ENCODE measurements at places on chromosomes 1 and 21.

DNA sequence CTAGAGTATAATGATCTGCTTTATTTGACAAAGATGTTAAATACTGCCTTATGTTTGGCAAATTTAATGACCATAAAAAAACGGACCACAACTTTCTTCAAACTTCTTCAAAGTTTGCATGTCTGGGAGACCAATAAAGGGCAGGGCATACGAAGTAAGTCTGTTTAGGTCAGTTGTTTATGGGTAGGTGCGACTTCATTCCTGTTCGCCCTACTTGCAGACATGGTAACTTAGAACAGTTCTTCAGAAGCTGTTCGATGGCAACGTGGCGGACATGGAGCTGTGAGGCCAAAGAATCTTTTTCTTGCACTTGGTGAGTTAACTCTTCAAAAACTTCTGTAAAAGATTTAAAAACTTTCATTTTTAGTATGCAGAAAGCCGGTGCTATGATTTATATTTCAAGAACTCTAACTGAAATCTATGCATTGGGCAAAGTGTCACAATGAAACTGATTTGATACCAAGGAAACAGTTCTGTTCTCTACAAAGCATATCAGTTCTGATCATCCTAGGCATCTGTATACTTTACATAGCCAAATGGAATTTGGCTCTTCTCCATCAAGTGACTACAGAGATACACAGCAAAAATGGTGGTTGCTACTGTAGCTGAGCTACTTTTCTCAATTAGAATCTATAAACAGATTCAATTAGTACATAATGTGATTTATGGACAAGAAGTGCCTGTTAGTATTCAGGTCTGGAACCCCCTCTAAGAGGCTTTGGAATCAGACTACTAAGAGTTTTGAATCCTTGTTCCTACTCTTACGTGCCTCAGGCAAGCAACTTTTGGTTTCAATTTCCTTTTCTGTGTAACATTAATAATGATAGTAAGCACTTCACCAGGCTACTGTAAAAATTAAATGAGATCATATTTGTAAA, 25.7 kb downstream of the C21orf91 start:
- no peak for DNase-seq

- DNase-seq = peak; percentile 91
These were observed at the start of gene CPLANE2 for GRCh38 chr1:16236511-16237342. Gene CPLANE2, minus strand, starts transcription at chr1:16237183. Its CDS starts 441 bp downstream, at chr1:16236742.

GRCh38 chr21:41012425-41012824, 155.5 kb upstream of the BACE2 start:
- DNase-seq = no peak

- DNase-seq = no peak
These were observed 2.3 kb downstream of the FGR start for GRCh38 chr1:27632387-27633297.

DNA sequence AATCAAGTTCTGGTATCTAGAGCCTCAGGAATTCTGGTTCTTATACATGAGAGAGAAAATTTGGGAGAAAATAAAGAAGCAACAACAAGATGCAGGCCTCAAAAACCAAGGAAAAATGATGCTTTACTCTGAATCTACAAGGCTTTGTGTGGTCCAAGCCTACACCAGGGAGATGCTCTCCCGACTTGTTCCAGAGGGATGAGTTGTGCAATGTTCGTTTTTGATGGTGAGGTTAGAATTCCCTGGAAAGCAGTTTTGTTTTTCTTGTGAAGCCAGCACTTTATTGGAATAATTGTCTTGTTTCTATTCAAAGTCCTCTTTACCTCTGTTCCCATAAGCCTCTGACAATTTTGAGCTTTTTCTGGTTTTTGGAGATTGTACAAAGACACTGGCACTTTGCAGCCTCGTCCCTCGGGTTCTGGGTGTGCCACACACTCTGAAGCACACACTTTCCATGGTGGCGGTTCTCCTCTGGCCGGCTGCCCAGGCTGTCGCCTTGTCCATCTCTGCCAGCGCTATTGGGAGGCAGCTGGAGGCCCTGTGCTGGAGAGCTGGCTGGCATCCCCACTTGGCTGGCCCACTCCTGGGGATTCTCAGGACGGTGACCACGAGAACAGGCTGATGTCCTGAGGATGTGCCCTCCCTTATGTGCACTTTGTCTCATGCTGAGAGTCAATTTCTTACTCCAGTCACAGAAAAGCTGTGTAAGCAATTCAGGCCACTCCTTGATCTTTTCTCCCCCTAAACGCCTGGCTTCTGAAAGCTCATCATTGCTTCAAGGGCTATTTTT, 70.2 kb downstream of the EDEM3 start:
- no peak for DNase-seq

DNA sequence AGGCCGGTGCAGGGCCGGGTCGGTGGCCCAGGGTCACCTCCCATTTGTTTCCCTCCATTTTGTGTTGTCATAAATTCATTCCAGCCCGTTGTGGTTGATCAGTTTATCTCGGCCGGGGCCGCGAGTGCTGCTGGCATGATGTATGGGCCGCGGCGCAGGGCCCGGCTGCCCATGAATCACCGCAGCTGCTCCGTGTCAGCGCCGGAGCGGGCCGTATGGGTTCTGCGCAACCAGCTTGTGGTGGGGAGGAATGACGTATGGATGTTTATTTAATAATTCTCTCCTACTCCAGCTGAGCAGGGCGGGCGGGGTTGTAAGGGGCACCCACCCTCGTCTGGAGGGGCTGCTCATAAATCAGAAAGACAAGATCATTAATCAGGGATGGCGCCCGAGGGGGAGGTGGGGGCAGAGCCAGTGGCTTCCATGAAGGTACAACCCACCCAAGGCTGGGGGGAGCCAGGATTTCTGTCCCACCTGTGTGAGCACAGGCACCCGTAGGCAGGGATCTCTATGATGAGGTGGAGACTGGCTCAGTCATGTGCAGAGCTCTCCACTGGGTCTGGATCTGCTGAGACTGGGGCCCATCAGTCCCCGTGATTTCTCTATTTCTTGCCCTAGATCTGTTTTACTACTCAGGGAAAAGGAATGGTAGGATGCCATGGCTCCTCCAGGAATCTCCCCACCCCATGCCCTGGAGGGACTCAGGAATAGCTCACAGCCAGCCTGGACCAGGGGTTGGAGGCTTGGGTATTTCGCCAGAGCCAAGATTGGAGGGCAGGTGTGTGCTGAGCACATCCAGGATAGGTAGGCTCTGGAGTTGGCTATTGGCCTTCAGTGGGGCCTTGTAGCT, 27.8 kb downstream of the TMEM53 start:
- DNase-seq = no peak

- DNase-seq = no peak
These were observed 366.3 kb downstream of the HHAT start for GRCh38 chr1:210695026-210695425.

GRCh38 chr1:246689409-246690008, 34.7 kb upstream of the SCCPDH start:
- peak; percentile 42 for DNase-seq

GRCh38 chr1:30912224-30912623, 3.7 kb upstream of the SDC3 start:
- no peak for DNase-seq

DNA sequence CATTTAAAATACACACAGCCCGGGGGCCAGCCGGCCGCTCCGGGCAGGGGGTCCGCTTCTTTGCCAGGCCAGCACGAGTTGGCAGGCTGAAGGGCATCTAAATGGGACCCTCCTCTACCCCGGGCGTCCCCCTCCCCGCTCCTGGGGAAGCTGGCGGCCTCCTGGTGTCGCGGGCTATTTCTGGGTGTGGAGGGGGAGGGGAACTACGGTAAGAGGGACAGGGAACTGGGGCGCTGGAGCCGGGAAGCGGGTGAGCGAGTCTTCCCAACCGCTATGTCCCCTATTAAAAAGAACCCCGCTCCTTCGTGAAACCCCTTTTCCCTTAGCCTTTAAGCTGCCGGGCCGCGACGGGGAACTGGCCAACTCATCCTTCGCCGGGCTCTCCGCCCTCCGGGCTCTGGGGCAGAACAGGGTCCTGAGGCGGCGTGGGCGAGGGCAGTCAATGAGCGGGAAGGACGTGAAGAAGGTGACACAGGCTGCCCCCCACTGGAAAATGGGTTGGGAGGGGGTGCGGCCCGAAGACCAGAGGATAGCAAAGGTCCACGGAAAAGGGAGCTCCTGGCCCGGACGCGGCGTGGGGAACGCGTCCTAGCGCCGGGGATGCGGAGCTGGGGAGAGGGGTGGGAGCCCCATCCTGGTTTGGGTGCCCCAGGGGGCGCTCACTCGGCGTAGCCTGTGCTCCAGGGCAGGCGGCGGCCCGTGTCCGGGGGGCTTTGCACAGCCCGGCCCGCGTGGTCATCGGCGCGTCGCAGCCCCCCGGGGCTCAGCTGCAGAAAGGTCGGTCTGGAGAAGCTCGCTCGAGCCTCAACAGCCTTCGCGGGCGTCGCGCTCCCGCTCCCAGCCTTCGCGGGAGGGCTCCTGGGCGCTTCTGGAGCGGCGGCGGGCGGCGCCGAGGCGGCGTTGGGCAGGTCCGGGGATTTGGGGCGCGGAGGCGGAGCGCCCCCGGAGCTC, 544 bp downstream of the PPM1J start:
- DNase-seq = no peak

GRCh38 chr1:1771096-1771495, 7.2 kb downstream of the NADK start:
- no peak for DNase-seq

DNA sequence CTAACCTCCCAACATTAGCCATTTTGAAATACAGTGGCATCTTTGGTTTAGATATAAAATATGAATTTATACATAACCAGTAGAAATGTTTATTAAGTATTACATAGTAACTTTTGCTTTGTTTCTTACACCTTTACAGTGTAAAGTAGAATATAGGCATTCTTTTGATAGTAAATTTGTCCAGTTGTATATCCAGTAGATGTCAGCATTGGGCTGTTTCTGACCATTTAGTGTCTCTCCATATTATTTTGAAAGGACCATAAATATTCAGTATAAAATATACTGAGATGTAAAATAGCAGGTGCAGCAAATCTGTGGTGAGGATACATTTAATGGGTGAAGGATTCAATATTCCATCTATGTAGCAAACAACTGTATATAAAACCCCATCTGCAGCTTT, 115.8 kb upstream of the ZRANB2 start:
- DNase-seq = no peak

GRCh38 chr1:172751683-172752082, 92.8 kb downstream of the FASLG start:
- DNase-seq = no peak

- peak; percentile 58 for DNase-seq
These were observed 2.6 kb downstream of the E2F2 start for GRCh38 chr1:23528250-23528978.

DNA sequence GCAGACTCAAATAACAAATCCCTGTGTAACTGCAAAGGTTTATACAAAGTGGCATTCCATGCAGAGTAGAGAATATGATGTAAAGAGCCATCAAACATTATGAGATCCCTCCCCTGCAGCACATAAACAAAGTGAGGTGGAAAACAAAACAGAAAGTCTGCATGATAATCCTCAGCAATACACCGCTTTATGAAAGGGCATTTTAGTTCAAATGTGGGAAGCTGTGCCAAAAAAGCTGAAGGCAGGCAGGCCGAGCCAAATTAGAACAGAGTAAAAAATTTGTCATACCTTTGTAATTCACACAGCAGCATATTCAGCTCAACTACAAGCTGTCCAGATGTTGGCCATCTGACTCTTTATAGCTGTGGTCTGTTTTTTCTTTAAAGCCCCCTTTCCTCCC, 113.5 kb downstream of the LHX9 start:
- DNase-seq = no peak

DNA sequence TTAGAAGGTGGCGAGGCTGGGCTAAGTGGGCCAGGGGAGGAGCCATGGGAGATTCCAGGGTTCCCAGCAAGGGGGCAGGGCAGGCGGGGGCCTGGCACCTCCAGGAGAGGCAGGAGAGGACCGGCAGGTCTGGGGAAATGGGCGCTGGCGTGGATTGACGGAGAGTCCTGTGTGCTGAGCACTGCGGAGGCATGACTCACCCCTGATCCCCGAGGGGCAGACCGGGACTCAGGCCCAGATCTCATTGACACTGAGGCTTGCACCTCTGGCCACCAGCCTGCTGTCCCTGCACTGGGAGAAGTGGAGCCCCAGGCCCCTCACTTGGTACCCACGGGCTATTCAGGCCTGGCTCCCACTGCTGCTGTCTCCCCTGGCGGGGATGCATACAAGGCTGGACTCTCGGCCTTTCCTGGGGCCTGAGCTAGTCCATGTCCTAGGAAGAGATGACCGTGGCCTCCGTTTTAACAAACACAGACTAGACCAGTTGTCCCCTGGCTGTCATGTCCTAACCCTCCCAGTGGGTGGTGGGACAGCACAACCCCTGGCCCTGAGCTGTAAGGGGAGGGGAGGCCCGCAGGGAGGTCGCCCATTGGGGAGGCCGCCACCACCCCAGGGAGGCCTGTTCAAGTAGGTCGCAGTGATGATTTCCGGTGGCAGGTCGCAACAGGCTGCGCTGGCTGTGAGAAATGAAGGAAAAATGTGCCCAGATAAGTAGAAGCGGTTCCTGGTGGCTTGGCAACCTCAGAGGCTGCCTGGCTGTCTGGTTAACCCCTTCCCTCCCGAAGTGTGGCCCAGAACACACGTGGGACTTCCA, 39.7 kb downstream of the RIPK4 start:
- DNase-seq = no peak

GRCh38 chr1:115192200-115192767, 103.0 kb upstream of the TSPAN2 start:
- no peak for DNase-seq

GRCh38 chr1:53891678-53892077, 2.1 kb upstream of the YIPF1 start:
- DNase-seq = no peak

DNA sequence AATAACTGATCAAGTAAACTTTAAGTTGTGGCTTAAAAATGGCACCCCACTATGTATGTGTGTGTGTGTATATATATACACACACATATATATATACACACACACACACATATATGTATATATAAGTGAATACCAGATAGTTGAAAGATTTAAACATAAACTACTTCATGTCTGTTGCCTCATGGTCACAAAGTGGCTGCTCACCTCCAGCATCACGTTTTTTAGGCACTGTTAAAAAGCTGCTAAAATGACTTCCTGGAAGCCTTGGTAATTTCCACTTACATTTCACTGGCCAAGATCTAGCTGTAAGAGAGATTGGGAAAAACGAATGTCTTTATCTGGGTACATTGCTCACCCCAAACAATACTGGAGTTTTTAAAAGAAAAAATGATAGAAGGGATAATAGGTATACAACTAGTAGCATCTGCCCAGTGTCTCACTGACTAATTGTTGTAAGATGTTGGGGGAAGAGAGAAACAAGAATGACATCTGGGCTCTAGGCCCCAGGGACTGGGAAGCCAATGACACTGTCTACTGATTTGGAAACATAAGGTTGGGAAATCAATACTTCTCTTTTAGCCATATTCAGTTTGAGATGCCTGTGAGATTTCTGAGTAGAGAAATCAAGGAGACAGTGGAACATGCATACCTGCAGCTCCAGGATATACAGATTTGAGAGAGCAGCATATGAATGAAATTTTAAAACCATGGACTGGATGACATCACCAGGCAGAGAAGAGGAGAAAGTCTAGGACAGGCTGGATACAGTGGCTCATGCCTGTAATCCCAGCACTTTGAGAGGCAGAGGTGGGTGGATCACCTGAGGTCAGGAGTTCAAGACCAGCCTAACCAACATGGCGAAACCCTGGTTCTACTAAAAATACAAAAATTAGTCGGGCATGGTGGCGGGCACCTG, 42.8 kb downstream of the CLDN14 start:
- DNase-seq = no peak

All from naive thymus-derived CD4-positive, alpha-beta T cell (primary cell).